ENCODE measurements at places on chromosomes 16 and 17. TPM values are rescaled to one million over a fixed set of nuclear protein-coding genes. Genes with fewer than 3 reads are reported as not detected.

UBE2G1 gene
- 8.0 TPM for polyA plus RNA-seq

CLDN7 gene
- 199 TPM for polyA plus RNA-seq

MT4 gene
- polyA plus RNA-seq, result not detected

DHRS7C gene
- polyA plus RNA-seq, result not detected

ZG16B gene
- 2.1 TPM for polyA plus RNA-seq

KRTAP16-1 gene
- polyA plus RNA-seq, result not detected

TTYH2 gene
- polyA plus RNA-seq, result 2.3 TPM

SYT17 gene
- 7.3 TPM for polyA plus RNA-seq

NOG gene
- 0.85 TPM for polyA plus RNA-seq

CRYM gene
- 11.9 TPM for polyA plus RNA-seq

PRCD gene
- polyA plus RNA-seq, result 2.0 TPM

CETP gene
- polyA plus RNA-seq, result 0.94 TPM

ATAD5 gene
- polyA plus RNA-seq, result 0.44 TPM

CDH16 gene
- not detected for polyA plus RNA-seq

DVL2 gene
- polyA plus RNA-seq, result 22.2 TPM

DPEP3 gene
- 0.16 TPM for polyA plus RNA-seq

C17orf78 gene
- polyA plus RNA-seq, result not detected

SLC12A3 gene
- polyA plus RNA-seq, result 0.07 TPM

IGFALS gene
- 1.2 TPM for polyA plus RNA-seq

ANKS3 gene
- 26.3 TPM for polyA plus RNA-seq

CCDC144A gene
- 0.96 TPM for polyA plus RNA-seq

KRTAP4-12 gene
- polyA plus RNA-seq, result not detected

TMEM220 gene
- 10.5 TPM for polyA plus RNA-seq

CFAP97D1 gene
- polyA plus RNA-seq, result 0.02 TPM

CDRT15 gene
- polyA plus RNA-seq, result not detected

HBQ1 gene
- polyA plus RNA-seq, result 0.35 TPM

NSF gene
- 25.3 TPM for polyA plus RNA-seq

CTRL gene
- polyA plus RNA-seq, result 2.5 TPM

LGALS9B gene
- polyA plus RNA-seq, result 1.1 TPM

SPNS3 gene
- polyA plus RNA-seq, result 0.41 TPM

HOXB13 gene
- polyA plus RNA-seq, result not detected

MAPT gene
- polyA plus RNA-seq, result 0.65 TPM

MYL4 gene
- polyA plus RNA-seq, result 0.62 TPM

TBC1D26 gene
- polyA plus RNA-seq, result 0.30 TPM

FZD2 gene
- polyA plus RNA-seq, result 5.5 TPM

RAB11FIP4 gene
- polyA plus RNA-seq, result 8.9 TPM

HES7 gene
- 0.22 TPM for polyA plus RNA-seq

CD300LB gene
- polyA plus RNA-seq, result 1.8 TPM

RFWD3 gene
- polyA plus RNA-seq, result 7.4 TPM

TERB1 gene
- polyA plus RNA-seq, result not detected

ZKSCAN2 gene
- 1.1 TPM for polyA plus RNA-seq

CDH3 gene
- 6.4 TPM for polyA plus RNA-seq

NGFR gene
- polyA plus RNA-seq, result 2.6 TPM

CIBAR2 gene
- polyA plus RNA-seq, result 11.8 TPM

CORO6 gene
- 3.3 TPM for polyA plus RNA-seq

PMP22 gene
- polyA plus RNA-seq, result 78.1 TPM

TBX2 gene
- polyA plus RNA-seq, result 44.5 TPM

CUEDC1 gene
- 22.9 TPM for polyA plus RNA-seq

STAT3 gene
- polyA plus RNA-seq, result 211 TPM

CLEC10A gene
- 12.7 TPM for polyA plus RNA-seq

KAT2A gene
- 28.3 TPM for polyA plus RNA-seq

TBC1D3K gene
- not detected for polyA plus RNA-seq

KCNAB3 gene
- 3.9 TPM for polyA plus RNA-seq

All from lung (tissue), 17 donors.